ENCODE measurements at places on chromosomes 3 and 15.

- DNase-seq, result peak; percentile 82
Measured at GRCh38 chr15:89358755-89359439, 24.3 kb upstream of the POLG start.

GRCh38 chr3:133246119-133246518 is 153.7 kb upstream of the BFSP2 start:
- no peak for DNase-seq

- DNase-seq, result no peak
Measured at GRCh38 chr15:63370764-63371163, 10.9 kb downstream of the CA12 start.

- DNase-seq, result peak; percentile 64
Measured at GRCh38 chr3:125310623-125311081, 64.5 kb downstream of the ZNF148 start.

DNA sequence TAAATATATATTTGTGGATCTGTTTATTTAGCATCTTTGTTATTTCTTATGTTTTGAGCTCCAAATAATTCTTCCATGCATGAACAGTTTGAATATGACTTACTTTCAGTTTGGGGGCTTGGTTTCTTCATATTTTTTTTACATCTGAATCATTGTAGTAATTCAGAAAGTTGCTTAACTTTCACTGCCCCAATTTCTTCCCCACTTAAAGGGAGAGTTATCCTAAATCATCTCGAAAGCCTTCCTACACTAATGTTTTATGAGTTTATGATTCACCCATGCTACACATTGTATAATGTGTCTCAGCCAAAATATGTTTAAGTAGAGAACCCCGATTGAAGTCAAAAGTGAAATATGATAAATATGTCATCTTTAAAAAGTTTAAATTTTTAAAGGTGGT is 47.8 kb downstream of the SPRED1 start:
- DNase-seq, result no peak

Data from stimulated activated CD4-positive, alpha-beta T cell treated with anti-CD3 and anti-CD28 coated beads, Interleukin-15, amount 100 ng/mL, for 24 hours (primary cell).